NCI-H2081 treated with DMSO at 0.1 percent for 48 hours (cell line): ENCODE measurements at places on chromosomes 5 and 9.

GRCh38 chr5:147879784-147880183, 1.3 kb downstream of the SCGB3A2 start:
- no peak for DNase-seq

- no peak for DNase-seq
Observed at GRCh38 chr9:130535818-130536521, 43.4 kb upstream of the FUBP3 start.

DNA sequence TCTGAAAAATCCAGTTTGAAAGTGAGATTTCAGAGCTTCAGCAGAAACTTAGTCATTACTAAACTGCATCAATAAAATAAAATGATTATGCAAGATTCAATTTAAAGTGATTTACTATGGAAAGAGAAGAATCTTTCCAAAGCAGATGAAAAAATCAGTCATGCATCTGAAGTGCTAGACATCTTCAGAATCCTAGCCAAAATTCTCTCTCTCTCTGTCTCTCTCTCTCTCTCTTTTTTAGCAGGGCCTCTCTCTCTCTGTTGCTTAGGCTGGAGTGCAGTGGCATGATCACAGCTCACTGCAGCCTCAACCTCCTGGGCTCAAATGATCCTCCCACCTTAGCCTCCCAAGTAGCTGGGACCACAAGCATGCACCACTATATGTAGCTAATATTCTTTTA, 18.2 kb upstream of the UBLCP1 start:
- DNase-seq = no peak

DNA sequence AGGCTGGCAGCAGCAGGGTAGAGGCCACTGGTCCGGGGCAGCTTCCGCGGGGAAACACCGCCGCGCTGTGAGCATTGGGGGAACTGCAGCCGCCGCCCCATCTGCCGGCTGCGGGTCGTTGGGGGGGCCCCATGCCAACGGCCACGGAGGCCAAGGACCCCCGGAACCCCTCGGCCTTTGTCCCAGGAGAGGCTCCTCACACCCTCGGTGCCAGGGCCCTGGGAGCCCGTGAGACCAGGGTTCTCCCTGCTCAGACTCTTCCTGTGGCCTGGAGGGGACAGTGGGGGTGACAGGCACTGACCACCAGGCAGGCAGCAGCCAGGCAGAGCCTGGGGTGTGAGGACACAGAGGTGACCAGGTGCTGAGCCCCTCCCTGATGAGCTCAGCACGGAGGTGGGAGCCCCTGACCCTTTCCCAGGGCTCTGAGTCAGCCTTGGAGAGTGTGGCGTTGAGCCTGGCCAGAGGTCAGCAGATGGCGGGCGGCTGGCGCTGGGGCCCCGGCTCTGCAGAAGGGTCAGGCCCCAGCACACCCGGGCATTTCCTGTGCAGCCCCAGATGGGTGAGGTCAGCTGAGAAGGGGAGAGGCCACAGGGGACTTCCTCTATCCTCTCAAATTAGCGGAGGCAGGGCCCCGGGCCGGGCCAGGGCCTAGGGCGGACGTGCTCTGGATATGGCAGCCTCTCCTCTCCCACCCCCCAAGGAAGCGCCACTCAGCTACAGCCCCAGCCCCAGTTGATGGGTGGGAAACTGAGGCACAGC, 17.9 kb upstream of the EGFL7 start:
- no peak for DNase-seq

- no peak for DNase-seq
Observed at GRCh38 chr5:67291671-67292070, 95.1 kb upstream of the CD180 start.

DNA sequence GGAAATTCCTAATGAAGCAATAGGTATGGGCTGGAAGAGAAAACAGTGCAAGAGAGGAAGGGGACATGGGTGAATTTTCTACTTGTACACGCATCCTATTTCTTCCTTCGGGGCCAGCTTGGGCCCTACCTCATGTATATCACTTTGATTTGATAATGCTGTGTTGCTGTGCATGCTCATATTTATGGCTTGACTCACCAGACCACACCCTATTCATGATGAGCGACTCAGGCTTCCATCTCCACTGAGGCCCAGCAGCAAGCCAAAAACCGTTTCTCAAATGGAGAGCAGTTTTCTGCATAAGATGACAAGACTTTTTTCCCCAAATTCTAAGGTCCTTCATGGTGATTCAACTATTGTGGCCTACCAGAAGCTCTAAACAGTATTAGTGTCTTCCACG, 2039.1 kb upstream of the CDH9 start:
- no peak for DNase-seq
